ENCODE measurements at places on chromosomes 3 and 15.

GRCh38 chr3:189845069-189845468 is 213.9 kb downstream of the TP63 start:
- no peak for DNase-seq

GRCh38 chr3:33318710-33319380 is 41.6 kb downstream of the FBXL2 start:
- no peak for DNase-seq

- DNase-seq: no peak
These were observed 1.1 kb upstream of the CSRNP1 start for GRCh38 chr3:39154280-39155021.

GRCh38 chr3:10187944-10188343 is 23.2 kb downstream of the IRAK2 start:
- no peak for DNase-seq

DNA sequence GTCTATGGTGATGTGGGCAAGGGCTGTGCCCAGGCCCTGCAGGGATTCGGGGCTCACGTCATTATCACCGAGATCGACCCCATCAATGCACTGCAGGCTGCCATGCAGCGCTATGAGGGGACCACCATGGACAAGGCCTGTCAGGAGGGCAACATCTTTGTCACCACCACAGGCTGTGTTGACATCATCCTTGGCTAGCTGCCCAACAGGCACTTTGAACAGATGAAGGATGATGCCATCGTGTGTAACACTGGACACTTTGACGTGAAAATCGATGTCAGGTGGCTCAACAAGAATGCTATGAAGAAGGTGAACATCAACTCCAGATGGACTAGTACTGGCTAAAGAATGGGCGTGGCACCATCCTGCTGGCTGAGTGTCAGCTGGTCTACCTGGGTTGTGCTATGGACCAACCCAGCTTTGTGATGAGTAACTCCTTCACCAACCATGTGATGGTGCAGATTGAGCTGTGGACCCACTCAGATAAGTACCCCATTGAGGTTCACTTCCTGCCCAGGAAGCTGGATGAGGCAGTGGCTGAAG is 6.1 kb upstream of the USP8 start:
- no peak for DNase-seq

DNA sequence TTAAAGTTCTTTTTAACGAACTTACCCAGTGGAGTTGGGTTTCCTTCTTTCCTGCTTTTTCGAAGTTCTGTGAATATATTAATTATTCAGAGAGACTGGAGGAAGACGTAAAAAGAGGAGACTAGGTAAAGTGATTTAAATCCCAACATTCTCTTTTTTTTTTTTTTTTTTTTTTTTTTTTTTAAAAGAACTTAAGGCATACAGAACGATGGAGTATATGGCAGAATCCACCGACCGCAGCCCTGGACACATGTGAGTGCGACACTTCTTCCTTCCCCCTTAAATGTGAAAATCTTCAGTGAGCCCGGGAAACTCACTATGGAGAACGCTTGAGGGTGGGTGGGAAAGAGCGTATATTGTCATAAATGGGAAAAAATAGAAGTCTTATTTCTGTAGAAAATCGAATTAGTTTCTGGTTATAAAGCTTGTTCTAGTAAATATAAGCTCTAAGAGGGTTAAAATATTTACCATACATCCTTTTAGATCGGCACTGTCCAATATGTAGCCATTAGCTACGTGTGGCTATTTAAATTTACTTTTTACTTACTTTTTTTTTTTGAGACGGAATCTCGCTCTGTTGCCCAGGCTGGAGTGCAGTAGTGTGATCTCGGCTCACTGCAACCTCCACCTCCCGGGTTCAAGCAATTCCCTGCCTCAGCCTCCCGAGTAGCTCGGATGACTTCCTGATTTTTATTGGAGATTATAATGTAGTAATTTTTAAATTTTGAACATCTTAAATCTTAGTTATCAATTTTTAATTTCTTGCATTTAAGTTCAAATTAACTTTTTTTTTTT is 892 bp downstream of the NMD3 start:
- DNase-seq: peak; percentile 2

- DNase-seq: no peak
These were observed 60.9 kb upstream of the TJP1 start for GRCh38 chr15:29883126-29883525.

DNA sequence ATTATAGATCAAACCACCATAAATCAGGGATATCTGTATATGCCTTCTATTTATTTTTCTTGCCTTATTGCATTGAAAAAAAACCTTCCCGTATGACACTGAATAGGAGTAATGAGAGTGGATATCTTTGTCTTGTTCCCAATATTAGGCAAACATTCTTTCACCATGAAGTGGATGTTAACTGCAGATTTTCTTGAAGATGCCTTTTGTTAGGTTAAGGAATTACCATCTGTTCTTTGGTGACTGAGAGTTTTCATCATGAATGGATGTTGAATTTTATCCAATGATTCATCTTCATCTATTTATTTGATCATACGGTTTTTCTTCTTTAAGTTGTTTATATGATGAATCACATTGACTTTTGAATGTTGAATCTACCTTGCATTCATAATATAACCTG is 47.1 kb upstream of the MECOM start:
- no peak for DNase-seq

- no peak for DNase-seq
These were observed 93.1 kb upstream of the SKOR1 start for GRCh38 chr15:67732164-67732563.

DNA sequence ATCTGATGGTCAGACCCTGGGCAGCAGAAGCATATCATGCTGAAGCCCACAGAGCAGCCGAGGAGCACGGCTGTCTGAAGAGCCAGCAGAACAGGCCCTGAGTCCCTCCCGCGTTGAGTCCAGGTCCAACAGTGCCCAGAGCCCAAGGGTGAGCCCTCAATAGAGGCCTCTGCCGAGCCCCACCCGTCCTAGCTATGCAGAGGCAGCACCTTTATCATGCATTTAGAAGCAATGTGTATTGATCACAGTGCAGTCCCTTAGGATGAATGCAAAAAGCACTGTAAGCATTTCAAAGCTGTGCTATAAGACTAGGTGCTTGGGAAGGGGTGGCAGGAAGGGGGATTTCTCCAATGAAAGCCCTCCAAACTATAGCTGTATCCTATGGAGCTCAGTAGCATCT is 208.5 kb downstream of the GABRB3 start:
- no peak for DNase-seq

GRCh38 chr15:49906966-49907365 is 212.1 kb downstream of the ATP8B4 start:
- DNase-seq: no peak

- DNase-seq: no peak
These were observed 644.6 kb downstream of the CADM2 start for GRCh38 chr3:85603378-85603777.

GRCh38 chr15:77564938-77565337 is 67.8 kb downstream of the LINGO1 start:
- no peak for DNase-seq

- no peak for DNase-seq
These were observed 6.3 kb upstream of the GTPBP8 start for GRCh38 chr3:112984485-112984884.

DNA sequence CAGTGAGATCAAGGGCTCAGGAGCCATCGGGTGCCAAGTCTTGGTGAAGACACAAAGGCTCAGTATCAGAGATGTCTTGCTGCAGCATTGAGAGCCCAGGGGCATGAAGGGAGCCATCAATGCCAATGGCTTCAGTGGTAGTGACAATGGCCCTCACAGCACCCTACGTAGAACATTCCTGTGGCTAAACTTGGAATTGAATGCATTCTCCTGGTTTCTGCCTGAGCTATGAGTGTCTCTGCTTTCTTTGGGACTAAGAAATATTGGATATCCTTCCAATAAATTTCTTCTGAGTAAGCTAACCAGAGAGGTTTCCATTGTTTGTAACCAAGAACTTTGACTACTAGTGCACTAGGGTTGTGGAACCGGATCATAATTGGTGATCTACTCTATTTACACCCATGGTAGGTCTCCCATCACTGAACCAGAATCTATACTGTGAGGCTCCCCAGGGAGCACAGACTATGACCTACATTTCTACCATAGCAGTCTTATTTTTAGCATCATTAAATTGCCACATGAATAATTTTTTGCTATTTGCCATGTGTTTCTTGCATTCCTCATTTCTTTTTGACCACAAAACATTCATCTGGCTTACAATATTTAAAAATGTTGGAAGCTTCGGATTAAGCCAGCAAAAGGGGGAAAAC is 31.6 kb upstream of the PDZRN3 start:
- no peak for DNase-seq

DNA sequence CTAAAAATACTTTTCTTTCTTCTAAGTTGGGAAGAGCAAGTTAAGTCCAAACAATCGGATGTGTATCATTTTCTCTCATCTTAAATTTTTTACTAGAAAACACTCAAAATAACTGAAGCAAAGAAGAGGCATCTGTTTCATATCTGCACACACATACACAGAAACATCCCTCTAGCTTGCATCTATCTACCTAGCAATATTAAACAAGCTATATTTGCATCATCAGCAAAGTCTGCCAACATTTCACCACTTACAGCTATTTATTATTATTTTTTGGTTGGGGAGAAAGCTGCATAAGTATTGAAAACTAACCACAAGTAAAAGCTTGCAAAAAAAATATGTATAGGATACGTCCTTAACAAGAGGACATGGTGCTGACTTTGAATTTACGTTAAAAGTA is 1.9 kb downstream of the GOLIM4 start:
- no peak for DNase-seq

DNA sequence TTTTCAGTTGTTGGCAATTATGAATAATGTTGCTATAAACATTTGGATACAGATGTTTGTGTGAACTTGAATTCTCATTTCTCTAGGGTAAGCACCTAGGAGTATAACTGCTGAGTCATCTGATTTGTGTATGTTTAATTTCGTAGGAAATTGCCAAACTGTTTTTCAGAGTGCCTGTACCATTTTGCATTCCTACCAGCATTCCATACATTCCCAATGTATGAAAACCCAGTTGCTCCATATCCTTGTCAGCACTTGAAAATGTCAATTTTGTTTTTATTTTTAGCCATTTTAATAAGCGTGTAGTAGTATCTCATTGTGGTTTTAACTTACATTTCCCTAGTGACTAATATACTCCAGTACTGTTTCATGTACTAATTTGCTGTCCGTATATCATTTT is 98.5 kb upstream of the TSC22D2 start:
- DNase-seq: no peak

GRCh38 chr15:69742361-69742760 is 289.7 kb downstream of the RPLP1 start:
- DNase-seq: no peak

DNA sequence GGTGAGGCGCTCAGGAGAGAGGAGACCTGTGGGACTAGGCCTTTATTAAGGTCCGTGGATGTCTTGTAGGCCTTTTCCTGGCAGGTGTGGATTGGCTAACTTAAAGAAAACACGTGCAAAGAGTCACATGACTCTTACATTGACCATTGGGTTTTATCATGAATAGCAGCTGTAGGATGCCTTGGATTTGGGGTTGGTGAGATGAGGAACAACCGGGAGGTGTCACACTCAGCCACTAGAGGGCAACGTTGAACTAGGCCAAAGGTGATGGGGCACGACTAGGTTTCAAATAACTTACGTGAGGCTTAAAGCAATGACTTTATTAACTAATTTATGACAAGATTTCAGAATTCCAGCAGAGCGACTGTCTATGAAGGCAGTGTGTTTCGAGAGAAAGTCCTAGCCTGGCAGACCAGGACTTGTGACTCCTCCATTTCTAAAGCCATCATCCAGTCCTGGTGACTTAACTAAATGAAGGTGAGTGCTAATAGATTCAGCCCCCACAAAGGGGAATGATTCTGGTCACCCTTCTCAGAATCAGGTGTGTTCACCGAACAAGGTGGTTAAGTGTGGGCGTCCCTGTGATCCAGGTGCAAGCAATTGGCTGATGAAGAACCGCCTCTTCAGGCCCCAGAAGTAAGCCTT is 345.6 kb downstream of the MCTP2 start:
- DNase-seq: peak; percentile 17

DNA sequence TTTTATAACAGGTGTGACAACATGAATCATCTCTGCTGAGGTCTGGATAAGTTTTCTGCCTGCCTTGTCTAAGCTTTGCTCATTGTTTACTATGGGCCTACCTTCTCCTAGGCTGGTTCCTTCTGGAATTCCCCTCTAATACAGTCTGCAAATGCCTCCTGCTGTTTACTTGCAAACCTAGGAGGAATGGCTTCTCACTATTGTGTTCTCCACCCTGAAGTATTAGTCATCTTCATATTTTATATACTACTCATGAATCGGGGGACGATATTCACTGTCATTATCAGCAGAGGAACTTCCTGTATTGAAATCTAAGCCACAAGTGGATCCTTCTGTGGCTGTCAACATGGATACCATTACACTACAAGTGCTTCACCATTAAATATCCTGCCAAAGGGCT is 154.8 kb downstream of the PLCL2 start:
- DNase-seq: no peak

DNA sequence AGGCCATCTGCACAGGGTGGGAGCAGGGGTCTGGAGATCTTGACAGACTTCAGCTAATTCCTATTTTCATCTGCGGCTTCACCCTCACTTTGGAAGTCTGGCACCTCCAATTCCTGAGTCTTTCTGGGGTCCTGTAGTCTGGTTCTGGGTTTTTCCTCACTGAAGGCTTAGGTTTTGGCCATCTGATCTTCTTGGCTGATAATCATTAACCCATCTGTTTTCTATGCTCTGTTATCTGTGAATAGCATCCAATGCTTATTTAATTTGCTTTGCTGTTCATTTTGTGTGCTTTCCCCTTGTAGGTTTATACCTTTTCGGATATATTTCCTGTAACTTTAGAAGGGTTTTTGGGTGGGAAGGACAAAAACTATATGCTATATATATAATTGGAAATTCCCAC is 17.6 kb downstream of the TATDN2 start:
- no peak for DNase-seq

- no peak for DNase-seq
These were observed 25.9 kb downstream of the EXOG start for GRCh38 chr3:38522002-38522401.
